ENCODE measurements at places on chromosomes 4 and X.

DNA sequence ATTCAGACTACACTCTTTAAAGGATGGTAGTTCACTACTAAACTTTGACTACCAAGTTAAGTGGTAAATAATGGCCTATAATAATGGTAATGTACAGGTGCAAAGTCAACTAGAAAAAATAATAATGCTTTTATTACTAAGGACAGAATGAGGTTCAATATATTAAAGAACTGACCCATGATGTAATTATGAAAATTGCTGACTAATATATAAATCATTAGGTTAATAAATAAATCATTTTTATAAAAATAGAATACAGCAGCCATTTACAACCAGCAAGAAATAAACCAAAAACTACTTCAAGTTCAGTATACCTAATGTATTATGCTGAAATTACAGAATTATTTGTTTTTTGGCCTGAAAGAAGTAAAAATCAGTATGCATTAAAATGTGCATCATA is 577.2 kb downstream of the PPARGC1A start:
- DNase-seq = no peak

DNA sequence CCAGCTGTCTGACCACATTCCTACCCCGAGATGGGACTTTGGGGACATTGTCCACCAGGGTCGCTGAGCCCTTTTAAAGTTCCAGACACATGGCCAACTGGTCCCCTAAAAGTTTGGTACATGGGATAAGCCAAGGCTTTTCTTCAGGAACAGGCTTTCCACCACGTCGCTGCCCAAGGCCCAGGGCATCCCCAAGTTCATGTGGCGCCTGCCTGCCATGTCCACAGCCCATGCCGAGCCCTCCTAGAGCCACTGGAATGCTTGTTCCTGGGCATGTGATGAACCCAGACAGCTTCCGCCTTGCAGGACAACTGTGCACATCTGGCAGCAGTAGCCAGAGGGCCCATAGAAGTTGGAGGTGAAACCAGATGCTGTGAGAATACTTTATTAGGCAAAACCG is 41.3 kb downstream of the FRG1 start:
- DNase-seq = no peak

DNA sequence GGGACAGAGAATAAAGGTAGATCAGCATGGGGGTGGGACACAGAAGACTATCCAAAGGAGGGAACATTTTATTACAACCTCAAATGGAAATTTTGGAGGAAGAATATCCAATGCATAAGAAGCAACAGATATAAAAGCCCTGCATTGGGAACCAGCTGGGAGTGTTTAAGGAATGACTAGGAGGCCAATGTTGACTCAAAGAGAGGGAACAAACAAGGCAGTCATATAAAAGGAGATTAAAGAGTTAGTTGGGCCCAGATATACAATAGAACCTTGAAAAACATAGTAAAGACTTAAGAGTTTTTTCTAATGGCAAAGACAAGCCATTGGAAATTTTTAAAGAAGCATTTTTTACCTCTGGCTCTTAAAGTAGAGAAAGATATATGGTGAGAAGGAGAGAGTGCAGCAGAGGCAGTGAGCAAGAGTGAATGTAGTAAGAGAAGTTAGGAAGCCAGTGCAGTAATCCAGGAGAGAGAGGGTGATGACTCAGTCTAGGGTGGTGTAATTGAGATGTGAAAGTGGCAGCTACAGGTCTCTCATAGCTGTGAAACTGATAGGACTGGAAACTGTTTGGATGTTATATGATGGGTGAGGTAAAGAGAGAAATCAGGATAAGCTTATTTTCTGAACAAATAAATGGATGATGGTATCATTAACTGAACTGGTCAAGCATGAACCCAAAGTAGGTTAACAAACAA is 182.2 kb upstream of the ATOH1 start:
- DNase-seq = no peak

DNA sequence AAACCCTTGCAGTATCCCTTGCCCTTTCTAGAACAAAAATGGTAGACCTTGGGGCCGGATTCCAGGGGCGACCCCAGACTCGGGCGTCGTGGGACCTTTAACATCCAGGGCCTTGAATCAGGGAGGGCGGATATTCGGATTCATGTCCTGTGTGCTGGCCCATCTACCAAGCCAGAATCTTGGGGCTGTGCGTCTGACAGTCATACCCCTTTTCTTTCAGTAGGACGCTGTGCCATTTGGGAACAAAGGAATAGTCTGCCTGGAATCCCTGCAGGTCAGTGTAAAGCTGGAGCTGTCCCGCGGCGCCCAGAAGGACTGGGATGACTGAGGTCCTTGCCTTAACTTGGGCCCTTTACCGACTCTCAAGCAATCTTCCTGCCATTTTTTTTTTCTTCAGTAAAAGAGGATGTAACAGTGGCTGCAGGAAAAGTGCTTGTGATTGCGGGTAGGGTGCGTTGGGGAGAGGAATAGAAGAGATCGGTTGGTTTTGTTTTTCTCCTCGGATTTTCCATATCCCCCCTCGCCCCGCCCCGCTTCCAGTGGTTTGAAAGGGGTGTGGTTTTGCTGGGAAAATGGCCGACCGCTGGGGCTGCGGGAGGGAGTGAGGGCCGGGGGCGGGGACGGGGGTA is 518 bp downstream of the ARMCX1 start:
- DNase-seq = no peak

DNA sequence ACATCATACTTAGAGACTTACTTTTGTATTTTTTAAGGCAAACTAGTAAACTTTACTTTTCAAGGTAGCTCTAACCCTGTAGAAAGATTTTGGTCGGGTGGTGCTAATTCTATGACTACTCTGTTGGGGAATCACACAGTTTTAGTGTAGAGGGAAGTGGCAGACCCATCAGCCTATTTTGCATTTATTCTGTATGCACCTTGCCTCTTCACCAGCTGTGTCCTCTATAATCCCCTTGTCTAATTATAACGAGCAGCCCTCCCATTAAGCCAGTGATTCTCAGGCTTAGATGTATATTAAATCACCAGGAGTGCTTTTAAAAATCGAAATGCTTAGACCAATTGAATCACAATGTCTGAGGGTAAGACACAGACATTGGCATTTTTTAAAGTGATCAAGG is 78.1 kb downstream of the GALNT7 start:
- no peak for DNase-seq

DNA sequence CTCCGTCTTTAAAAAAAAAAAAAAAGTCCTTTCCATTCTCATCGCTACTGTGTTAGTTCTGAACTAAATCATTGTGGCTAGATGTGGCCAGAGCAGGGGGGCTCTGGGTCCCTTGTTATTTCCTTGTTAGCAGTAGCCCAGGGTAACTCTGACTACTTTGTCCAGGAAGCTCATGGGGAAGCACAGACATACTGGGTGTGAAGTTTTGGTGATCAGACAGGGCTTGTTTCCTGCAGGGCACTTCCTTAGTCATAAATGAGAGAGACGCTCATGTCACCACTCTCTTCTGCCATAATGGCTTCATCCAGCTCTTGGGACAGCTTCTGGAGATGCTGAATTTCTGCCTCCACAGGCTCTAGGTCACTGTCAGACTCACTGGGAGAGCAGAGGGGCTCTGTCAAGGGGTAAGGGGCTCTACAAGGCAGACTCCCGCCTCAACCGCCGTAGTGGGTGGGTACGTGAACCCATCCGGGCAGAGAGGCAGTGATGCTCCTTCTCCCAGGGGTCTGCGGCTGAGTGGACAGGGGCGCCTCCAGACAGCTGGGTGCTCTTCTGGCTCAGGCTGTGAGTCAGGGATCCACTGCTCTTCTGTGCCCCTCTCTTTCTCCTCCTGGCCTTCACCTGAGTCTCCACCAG is 12.9 kb downstream of the STIM2 start:
- peak; percentile 38 for DNase-seq

DNA sequence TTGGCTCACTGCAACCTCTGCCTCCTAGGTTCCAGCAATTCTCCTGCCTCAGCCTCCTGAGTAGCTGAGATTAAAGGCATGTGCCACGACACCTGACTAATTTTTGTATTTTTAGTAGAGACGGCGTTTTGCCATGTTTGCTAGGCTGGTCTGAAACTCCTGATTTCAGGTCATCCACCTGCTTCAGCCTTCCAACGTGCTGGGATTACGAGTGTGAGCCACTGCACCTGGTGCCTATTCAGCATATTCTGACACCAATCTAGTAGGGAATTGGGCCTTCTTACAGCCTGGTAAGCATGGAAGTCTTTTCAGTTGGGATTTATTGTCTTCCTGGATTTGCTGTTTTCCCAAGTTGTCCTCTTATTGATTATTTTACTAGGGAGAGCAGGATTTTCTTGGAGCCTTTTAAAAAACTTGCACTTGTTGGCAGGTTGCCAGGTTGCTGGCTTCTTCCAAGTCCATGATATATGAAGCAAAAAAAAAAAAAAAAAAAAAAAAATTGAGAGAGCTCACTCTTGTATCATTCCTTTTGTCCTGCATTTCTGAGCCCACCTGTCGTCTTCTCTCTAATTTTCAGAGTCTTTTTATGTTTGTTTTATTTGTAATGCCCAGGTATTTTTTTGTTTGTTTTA is 43.7 kb downstream of the TMPRSS11E start:
- no peak for DNase-seq

DNA sequence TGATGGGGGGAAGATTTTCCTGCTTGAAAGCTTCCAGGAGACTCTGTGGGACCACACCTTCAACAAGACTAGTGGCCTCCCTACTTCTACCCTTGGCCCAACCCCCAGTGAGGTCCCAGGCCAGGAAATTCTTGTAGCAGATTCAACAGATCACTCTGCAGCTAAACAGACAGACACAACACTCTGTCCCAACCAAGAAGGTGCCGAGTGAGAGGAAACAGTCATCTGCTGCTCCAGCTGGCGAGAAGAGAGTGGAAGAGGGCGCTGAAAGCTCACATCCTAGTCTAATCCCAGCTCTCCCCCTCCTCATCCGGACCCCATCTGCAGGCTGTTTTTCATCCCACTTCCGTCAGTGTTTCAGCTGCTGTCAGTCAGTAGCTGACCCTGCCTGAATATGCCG is 63.4 kb downstream of the CHRDL1 start:
- DNase-seq = no peak

DNA sequence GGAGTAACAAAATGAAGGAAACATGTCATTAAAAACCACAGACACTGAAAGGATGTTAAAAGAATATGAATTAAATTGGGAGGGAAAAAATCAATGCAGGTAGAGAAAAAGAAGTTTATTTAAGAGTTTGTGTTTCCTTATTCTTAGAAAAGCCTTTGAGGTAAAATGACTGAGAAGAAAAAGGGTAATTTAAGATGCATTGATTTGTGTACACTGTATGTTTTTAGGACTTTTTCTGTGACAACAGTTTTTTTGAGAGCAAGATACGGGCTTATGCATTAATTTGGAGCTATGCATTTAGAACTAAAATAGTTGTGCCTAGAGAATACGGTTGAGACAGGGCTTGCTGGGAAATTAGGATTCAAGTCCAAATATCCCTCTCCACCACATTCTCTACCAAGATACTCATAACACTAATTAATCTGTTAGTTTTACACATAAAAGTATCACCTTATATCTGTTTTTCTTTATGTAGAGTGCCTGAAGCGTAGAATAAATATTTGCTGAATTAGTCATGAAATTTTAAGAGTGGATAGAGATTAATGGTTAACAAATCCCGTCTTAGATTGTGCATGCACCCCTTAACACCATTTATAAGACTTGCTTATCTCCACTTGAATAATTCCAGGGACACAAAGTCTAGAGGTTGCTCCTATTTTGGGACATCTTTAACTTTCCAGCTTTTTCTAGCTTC is 232.5 kb downstream of the PCDH7 start:
- DNase-seq = no peak

DNA sequence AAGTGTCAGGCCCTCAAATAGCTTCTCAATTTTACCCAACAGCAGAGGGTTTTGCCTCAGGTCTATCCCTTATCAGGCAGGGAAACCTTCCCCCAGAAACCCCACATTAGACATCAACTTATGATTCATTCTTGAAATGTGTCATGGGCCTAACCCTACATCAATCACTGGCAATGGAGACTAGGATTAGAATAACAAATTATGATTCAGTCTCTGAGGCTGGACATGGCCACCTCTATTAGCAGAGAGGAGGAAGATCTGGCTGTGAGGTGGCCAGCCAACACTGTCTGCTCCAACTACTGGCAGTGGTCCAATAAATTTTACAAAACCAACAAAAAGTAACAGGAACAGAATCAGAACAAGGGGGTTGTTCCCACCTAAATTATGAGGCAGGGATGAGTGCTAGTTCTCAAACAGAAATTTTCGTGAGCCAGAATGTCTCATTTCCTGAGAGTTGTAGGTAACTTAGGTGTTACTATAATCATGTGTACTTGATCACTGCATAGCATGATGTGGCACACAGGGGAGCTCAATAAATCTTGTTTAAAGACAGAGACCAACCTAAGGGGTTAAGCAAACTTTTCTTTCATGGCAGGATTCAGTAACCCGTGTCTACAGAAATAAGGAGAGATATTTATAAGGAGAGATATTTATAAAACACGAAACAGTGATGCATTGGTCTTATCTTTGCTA is 126.8 kb downstream of the NFKB1 start:
- no peak for DNase-seq

- DNase-seq = no peak
These were observed 84.6 kb downstream of the NDST4 start for GRCh38 chr4:115028682-115029410.

GRCh38 chr4:85659610-85660218 is 184.8 kb downstream of the ARHGAP24 start:
- no peak for DNase-seq

- DNase-seq = no peak
These were observed 174.3 kb upstream of the TENM3 start for GRCh38 chr4:182068920-182069319.

DNA sequence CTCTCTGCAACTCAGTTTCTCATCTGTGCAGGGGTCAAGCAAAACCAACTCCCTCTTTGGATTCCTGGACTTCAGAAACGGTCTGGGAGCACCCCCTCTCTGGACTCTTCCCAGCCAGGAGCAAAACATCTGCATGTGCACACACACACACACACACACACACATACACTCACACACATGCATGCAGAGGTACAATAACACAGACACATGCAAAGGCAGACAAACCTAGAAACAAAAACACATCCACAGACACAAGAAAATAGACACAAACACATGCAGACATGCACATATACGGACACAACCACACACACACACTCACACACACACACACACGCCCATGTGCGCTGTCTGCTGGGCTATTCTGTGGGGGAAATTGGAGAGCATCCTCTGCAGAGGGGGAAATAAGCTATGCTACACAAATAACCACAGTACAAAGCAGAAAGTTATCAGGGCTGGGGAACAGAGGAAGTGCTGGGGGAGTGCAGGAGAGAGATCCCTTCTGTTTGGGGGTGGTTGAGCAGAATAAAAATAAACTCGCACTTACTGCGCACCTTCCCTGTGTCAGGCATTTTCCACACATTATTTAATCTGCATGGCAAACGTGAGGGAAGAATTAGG is 19.9 kb downstream of the IQSEC2 start:
- DNase-seq = no peak

DNA sequence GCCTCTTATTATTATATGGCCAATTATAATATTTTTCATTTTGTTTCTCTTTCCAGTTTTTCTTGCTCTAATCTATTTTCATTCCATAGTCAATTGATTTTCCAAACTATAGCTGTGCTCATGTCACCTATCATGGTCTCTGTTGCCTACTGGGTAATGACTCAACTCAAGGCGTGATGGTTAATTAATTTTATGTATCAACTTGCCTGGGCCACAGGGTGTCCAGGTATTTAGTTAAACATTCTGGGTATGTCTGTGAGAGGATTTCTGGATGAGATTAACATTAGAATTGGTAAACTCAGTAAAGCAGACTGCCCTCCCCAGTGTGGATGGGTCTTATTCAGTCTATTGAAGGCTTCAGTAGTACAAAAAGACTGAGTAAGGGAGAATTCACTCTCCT is 9.9 kb downstream of the FHIP1A start:
- DNase-seq = no peak

Data from stimulated activated CD8-positive, alpha-beta memory T cell treated with anti-CD3 and anti-CD28 coated beads, Interleukin-12 subunit alpha, Interleukin-12 subunit beta, amount 100 ng/mL, for 4 hours (primary cell).